ENCODE measurements at places on chromosomes 3 and 15.

DNA sequence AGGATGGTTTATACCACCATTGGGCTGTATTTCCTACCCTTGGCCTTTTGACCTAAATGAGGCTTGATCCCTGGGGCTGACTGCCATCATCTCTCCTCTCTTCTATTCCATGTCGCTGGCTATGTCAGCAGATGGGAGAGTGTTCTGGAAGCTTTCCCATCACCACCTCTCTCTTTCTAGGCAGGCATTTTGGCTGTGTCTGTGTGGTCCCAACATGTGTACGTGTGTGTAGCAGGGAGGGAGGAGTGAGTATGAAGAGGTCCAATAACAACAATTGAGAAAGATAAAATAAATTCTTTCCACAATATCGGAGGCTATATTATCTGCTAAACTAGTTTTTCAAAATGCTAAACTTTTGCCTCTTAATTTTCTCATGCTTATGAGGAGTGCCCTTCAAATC lies 34.1 kb downstream of the CGNL1 start:
- DNase-seq: no peak

DNA sequence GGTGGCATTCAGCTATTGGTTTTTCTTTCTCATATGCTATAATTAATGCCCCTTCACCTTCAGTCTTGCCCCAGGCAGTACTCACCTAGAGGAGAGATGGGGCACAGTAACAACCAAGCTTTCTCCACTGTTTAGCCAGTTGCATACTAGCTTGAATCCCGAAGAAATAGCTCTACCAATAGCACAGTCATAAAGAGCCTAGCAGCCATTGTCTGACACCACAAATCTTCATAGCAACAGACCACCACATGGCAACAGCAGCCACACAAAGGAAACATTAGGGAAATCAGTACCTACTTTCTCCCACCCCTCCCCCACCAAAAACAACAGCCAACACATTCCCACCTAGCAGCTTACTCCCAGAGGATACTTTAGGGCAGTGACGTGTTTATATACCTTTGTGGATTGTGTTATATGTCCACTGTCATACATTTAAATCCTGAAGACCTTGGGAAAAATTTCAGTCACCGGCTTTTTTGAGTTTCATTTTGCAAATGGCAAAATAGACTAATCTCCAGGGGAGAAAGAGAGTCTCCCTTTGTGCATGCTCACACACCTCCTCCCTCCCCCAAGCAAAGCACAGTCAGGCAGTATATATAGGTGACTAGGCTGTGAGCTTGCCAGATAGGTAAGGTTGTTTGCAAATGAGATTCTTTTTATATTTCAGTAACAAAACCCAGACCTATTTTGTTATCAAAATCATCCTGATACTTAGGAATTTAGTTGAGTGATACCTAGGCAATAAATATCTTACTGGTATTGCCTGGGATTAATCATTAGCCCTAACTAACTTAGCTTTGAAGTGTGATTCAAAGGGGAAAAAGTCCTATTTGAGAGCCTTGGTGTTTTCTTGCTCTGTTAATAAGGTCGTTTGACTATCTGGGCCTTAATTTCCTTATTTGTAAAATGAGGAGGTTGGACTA lies 140.6 kb downstream of the RBPMS2 start:
- DNase-seq: no peak

DNA sequence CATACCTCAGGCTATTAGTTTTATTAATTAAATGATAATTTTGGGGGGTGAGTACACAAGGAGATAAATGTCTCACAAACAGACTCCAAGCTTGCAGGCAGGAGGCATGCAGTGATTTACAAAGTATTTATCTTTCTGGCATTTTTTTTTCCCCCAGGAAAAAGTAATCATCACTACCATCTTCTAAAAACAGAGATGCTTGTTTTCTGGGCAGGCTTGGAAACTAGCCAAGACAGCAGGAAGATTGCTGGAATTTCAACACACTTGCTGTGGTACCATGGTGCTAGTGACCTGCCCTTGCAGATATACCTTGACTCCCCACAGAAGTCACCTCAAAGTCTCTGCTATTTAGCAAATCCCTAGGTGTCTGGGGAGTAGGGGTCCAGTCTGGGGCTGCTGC lies 732.8 kb upstream of the CFAP20DC start:
- no peak for DNase-seq

GRCh38 chr3:38534180-38534579 lies 38.0 kb downstream of the EXOG start:
- DNase-seq: no peak

DNA sequence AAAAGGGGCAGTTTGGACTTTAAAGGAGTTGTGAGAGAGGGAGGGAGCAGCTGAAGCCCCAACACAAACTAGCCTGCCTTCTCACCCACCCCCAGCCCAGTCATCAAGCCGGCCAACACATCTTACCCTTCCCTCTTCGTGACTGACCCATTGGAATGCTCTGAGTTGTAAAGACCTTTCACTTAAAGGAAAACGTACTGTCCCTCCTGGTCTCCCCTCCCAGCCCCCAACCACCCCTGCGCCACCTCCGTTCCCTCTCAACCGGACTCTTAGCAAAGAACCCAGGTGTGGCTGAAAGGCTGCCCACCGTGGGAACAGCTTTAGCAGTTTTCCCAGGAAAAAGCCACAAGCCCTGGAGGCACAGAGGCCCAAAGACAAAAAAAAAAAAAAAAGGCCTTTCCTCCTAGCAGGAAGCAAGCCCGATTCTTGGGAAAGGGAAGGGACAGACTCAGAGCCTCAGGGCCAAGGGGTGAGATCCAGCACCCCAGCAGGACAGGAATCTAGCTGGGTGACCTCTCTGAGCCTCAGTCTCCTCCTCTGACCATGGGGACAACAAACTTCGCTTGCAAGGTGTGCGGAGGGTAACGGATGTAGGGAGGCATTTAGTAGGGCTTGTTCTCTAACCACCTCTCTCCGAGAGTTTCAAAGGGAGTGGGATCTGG lies 2.4 kb downstream of the CYP11A1 start:
- DNase-seq: no peak

GRCh38 chr3:52671676-52672075 lies 14.0 kb downstream of the PBRM1 start:
- no peak for DNase-seq

- DNase-seq: no peak
Observed at GRCh38 chr3:174346141-174346540, 513.0 kb upstream of the NAALADL2 start.

DNA sequence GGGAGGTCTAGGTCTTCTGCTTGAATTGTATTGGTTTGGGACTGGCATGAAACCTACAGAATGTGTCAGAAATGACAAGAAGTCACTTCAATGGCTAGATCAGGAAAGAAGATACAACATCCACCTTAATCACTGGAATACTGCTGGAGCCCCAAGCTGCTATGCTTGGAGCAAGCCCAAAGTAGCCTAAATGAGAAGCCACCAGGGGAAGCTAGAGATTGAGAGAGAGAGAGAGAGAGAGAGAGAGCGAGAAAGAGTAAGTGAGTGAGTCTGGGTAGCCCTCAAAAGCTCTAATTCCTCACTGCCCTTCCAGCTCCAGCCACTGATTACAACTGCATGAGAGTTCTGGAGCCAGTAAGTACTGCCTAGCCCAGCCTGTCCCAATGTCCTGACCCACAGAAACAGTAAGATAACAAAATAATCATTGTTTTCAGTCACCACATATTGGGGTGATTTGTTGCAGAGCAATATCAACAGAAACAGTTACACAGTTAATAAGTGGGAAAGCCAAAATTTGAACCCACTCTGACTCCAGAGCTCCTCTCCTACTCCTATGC lies 529.2 kb upstream of the GOLIM4 start:
- DNase-seq: no peak

- no peak for DNase-seq
Observed at GRCh38 chr15:69652293-69652692, 199.7 kb downstream of the RPLP1 start.

DNA sequence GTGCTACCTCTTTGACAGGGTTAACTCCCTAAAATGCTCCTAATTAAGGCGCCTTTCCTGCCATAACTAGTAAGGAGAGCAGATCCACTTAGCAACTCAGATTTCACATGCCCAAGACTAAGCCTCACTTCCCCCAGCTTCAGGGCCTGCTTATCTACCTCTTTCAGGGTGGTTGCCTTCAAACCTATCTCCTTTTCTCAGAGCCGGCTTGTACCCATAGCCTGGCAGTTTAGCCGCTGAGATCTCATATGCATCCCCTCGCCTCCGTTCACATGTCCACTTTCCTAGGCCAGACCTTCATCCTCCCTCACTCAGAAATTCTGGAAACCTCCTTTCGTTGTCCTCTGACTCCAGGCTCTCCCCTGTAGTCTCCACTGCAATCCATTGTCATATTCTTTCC lies 1.0 kb upstream of the FSTL1 start:
- no peak for DNase-seq

DNA sequence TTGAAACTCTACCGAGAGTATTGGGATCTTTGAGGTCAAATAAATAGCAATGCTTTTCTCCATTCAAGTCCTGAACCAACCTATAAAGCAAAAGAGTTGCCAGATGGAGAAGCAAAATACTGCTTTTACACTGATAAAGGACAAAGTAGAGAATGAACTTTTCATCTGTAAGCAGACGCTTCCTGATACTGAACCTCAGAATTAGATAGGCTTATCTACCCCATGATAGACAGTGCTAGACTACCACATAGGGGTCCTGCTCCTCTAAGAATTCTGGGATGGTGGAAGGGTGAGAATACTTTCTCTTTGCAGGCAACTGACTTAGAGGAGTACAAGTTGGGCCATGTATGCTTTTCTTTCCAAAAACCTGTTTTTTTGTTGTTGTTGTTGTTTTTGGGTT lies 9.5 kb downstream of the SAXO2 start:
- DNase-seq: no peak

DNA sequence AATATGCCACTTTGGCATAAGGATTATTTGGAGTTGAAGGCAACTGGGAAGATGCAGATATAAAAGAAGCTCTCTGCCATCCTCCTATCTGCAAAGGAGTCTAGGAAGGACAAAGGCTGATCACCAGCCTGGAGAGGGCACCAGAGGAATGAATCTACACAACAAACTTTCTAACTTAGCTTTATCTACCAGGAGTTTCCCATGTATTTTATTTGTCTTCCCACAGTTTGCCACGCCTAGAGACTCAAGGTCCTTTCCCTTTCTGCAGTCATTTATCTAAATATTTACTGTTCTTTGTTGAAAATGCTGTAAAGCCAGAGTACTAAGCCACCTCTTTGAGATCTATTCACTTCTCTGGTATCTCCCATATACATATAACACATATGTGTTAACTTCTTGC lies 32.2 kb downstream of the GPR176 start:
- no peak for DNase-seq

GRCh38 chr3:15108869-15109268 lies 9.9 kb upstream of the RBSN start:
- DNase-seq: no peak

- no peak for DNase-seq
Observed at GRCh38 chr3:172033396-172033795, 6.0 kb upstream of the FNDC3B start.

All from stimulated activated CD8-positive, alpha-beta memory T cell treated with anti-CD3 and anti-CD28 coated beads, Interleukin-7, amount 100 ng/mL, for 24 hours (primary cell).